ENCODE measurements at places on chromosomes 11 and 22.

DNA sequence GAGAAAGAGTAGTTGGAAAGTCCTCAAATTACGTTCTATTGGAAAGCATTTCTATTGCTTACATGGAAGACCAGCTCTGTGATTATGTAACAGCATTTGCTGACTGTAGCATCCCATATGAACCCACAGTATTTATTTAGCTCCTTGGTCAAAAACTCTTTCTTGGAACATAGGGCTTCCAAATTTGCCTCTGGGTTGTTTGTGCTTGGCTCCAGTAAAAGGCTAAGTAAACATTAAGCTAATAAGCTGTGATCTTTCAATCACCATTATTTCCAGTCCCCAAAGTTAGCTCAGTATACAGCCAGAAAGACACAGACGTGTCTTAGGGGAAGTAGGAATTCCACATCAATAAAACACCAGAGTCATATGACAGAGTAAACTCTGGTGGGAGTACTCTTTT is 668.8 kb downstream of the DLG2 start:
- DNase-seq, result no peak

DNA sequence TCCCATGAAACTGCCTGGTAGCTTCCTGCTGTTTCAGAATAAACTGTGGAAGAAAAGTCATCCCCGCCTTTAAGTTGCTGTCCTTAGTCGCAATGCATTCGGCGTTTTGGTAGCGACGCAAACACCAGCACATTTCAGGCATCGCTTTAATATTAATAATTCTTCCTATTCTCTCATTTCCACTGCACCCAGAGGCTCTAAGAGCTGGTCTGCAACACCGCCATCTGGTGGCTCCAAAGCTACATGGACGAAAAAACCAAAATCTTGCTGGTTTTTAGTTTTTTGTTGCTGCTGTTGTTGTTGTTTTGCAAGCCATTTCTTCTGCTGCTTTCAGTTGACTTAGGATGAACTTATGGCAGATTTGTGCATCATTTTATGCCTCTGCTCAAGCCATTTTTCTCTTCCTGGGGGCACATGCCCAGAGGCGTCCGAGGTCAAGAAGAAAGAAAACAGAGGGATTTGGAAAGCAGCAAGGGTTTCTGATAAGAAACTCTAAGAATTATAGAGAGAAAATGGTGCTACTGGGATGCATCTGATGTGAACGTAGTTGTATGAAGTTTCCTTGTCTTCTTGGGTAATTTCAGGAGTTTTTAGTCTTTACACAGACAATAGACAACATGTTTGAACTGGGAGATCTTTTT is 345.4 kb upstream of the KIRREL3 start:
- DNase-seq, result peak; percentile 7

- DNase-seq, result no peak
Observed at GRCh38 chr11:62575156-62575555, 1.5 kb upstream of the EEF1G start.

DNA sequence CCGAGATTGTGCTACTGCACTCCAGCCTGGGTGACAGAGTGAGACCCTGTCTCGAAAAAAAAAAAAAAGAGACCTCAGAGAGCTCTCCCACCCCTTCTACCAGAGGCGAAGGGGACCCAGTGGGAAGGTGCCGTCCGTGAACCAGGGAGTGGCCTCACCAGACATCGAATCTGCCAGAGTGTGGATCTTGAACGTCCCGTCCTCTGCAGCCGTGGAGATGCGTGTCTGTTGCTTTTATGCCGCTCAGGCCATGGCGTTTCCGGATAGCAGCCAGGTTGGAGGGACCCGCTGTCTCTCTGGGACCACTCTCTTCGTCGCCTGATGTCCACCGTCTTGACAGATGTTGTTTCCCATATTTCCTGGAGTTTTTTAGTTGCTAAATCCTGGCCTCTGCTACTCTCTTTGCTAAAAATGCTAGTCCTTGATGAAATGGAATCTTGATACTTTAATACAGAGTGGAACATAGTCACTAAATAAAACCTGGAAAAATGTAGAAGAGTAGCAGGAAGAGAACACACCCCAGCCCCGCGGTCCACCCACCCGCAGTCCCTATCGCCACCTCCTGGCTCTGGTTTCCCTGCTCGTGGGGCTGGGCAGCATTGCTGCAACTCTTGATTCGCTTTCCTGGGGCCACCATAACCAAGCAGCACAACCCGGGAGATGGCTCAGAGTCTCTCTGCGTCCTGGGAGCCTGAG is 12.0 kb upstream of the MUC6 start:
- DNase-seq, result no peak

DNA sequence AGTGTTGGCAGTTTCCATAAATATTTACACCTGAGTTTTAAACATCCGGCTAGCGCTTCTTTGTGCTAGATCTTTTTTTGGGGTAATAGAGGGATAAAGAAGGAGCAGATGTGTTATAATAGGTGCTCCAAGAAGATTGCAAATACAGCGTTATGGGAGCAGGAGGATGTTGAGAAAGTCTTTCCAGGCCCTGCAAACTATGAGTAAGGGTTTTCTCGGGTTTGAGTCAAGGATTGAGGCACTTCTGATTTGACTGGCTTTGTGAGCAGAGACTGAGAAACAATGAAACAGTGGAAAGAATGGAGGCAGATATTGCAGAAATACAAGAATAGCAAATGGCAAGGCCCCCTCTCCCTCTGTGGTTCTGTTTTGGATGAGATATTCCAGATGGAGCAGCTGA is 155.0 kb upstream of the TIMP3 start:
- DNase-seq, result no peak

All from GM19239 (cell line).